Keratinocyte (primary cell): ENCODE measurements at places on chromosomes 2 and 18. TPM values are rescaled to one million over a fixed set of nuclear protein-coding genes. Genes with fewer than 3 reads are reported as not detected.

ACVR1C gene
- polyA plus RNA-seq = 0.03 to 0.54 TPM (median 0.20 TPM) in 3 replicates

ASB18 gene
- polyA plus RNA-seq = not detected in 3 replicates

CCDC74B gene
- polyA plus RNA-seq = 0.46 to 0.60 TPM (median 0.52 TPM) in 3 replicates

AKAIN1 gene
- not detected in 3 replicates for polyA plus RNA-seq

NOL4 gene
- polyA plus RNA-seq = not detected in 3 replicates

NYAP2 gene
- not detected in 3 replicates for polyA plus RNA-seq

MFSD6 gene
- polyA plus RNA-seq = 6.0 to 11.0 TPM (median 10.7 TPM) in 3 replicates

DNA sequence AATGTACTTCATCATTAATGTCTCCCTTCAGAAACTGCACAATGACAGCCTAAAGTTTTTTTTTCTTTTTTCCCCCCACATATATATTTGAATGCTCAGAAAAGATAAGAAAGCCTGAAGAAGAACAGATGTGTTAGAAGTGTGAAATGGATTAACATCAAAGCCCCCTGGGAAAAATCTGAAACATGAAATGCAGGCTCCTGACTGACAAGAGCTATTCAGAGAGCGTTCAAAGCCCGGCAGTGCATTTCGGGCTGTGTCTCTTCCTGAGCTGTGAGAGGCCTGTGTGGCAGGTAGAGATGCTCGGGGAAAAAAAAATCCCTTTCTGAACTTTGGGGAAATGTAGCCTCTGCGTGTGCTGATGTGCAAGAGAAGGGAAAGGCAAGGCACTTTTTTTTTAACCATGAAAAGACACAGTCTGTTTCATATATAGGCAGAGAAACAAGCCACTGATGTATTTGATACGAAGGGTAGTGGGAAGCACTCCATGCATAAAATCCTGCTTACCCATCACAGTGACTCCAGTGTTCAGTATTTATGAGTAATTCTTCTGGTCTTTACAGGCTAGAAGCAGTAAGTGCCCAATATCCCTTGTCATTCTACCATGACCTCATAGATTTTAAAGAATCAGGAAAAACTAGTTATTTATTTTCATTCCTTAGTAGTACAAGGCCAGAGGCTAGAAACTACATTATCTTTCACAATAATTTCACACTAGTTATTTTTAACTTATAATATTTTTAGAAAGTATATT is 1574.2 kb upstream of the PIK3C3 start:
- DNase-seq = no peak

GRCh38 chr2:2708575-2709430 is 377.7 kb upstream of the MYT1L start:
- DNase-seq = no peak

DNA sequence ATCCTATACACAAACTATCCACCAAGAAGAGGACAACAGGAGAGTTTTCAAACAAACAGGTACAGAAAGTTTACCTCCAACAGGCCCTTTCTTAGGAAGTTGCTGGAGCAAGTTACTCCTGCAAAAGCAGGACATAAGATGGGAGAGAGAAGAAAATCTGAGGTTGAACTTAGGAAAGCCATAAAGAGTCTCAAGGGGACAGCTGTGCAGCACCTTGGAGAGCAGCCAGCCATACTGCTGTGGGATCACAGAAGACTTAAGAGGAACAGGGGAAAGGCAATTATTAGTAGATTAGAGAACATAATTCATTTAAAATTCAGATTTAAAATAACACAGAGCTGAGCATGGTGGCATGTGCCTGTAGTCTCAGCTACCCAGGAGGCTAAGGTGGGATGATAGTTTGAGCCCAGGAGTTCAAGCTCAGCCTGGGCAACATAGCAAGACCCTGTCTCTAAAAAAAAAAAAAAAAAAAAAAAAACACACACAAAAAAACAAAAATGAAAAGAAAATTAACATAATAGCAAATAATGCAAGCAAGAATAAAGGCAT is 148.1 kb upstream of the SIX3 start:
- no peak for DNase-seq

- no peak for DNase-seq
Measured at GRCh38 chr2:11288431-11288830, 56.0 kb downstream of the ROCK2 start.

DNA sequence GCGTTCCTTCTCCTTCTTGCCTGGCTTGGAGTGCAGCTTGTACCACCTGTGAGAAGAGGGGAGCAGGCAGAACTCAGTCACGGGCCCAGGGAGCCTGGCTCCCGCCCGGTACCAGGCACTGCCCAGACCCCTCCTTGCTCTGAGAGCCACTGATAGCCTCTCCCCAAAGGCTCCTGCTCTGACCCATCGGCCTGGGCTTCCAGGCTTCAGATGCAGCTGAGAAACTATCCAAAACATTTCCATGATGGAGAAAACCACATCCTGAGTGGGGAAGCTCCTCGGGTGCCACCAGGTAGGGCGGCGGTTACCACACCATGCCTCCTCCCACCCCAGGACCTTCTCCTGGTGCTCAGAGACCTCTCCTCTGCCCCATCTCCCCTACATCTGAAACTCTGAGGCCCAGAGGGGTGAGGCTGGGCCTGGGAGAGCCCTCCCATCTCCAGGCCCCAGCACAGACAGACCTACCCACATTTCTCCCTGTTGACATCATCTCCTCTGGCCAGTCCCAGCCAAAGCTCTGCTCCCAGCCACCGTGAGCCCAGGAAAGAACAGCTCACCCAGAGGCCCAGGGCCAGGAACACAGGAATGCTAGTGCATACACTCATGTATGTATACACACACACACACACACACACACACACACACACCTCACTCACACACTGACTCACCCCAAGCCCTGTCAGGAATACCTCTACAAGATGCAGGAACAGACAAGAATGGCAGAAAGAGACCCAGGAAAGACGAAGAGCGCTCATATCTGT is 17.9 kb upstream of the SFXN5 start:
- peak; percentile 98 for DNase-seq

- no peak for DNase-seq
Measured at GRCh38 chr2:173393186-173393585, 38.5 kb downstream of the CDCA7 start.

- no peak for DNase-seq
Measured at GRCh38 chr2:36413218-36413617, 57.6 kb downstream of the CRIM1 start.

DNA sequence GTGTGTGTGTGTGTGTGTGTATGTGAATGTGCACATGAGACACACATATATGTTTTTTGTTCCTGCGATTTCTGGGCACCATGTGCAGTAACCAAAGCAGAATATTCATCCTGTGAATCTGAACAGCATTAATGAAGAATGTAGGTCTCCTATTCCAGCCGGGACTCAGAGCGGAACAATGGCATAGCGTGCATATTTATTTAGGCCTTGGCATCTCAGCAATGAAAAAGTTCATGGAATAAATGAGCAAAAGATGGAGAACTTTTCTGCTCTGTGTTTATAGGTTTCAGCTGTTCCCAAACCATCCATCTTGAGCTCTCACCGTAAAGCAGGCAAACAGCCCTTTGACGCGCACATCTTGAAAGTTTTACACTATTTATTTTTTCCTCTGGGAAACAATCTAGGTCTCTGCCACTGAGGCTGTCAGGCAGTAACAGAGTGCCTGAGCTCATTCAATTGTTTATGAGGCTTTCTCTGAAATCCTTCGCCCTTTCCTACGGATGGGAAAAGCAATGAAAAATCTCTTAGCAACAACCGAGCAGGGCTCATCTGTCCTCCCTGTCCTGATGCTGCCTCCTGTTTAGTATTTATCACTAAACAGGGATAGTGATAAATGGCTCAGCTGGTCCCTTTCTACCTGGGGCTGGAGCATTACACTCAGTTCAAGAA is 146.2 kb upstream of the MSH6 start:
- DNase-seq = no peak

DNA sequence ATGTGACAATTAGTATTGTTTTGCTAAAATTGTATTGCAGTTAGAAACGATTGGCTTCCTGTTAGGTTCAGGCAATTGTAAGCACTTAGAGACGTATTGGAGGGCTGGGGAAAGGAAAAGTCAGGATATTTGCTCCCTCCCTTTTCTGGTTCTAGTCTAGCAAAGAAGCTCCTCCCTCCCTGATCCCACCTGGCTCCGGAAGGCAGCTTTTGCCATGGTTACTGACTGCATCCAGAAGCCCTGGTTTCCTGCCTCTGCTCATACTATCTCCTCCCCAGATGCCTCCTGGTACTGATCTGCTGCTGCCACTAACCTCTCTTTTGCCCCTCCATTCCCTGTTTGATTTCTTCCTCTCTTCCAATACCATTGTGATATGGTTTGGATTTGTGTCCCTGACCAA is 275.9 kb downstream of the MREG start:
- DNase-seq = no peak

DNA sequence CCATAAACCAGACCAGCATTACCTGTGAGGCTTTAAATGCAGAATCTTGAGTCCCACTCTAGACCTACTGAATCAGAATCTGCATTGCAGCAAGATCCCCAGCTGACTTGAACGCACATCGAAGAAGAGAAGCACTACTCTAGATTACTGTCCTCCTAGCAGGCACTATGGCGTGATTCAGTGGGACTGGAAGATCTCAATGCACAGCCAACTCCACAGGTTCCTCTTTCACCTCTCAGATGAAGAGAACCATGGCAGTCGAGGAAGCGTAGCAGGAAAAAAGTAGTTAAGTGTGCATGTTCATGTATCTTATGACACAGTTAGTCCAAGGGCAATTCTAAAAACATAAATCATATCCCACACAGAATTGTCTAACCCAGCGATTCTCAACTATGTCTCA is 97.4 kb downstream of the STK39 start:
- no peak for DNase-seq
